ENCODE measurements at places on chromosomes 3 and 15.

DNA sequence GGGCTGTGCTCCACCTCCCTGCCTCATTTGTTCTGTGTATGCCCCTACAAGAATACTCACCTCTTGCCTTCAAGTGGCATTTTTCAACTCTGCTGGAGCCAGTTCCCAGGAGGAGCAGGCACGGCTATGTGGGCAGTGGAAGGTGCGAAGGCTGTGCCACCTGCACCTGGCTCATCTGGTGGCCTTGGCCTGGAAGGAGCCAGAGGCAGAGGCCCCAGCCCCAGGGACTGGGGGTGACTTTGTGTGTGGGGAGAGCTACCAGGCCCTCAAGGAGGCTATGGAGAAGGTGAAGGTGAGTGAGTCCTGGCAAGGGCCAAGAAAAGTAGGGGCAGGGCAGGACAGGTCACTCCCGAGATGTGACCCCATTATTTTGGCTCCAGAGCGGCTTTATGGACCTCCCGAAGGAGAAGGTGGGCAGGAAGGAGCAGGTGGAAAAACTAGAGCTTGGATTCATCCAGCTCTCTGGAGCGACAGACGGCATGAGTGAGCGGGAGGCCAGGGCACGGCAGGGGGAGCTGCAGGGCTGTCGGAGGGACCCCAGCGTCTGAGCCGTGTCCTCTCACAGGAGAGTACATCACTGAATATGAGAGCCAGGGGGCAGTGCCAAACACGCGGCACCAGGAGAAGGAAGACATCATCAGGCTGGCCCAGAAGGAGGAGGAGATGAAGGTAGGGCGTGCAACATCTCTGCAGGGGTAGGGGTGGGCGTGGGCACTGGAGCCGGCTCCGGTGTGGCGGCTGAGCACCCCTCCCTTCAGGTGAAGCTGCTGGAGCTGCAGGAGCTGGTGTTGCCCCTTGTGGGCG is 57.3 kb upstream of the UBE2Q2 start:
- no peak for DNase-seq

GRCh38 chr15:25433118-25433865 is 5.5 kb downstream of the UBE3A start:
- no peak for DNase-seq

DNA sequence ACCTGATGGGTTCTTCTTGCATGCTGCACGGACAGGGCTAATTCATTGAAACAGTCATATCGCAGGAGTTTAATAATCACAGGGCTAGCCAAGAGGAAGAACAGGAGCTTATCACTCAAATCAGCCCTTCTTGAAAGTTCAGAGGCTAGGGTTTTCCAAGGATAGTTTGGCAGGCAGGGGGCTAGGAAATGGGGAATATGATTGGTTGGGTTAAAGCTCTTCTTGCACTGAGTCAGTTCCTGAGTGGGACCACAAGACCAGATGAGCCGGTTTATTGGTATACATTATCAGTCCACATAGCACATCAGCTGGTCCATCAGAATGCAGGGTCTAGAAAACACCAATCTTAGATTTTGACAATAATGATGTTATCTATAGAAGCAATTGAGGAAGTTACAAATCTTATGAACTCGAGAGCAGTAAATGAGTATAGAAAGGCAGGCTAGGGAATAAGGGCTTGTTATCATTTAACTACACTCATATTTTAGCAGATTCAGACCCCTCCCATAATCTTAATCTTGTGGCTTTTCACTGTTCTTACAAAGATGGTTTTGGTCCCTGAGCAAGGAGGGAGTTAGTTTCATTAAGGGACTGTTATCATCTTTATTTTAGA is 58.1 kb upstream of the SLC25A36 start:
- DNase-seq = no peak

- no peak for DNase-seq
Observed at GRCh38 chr3:76958274-76958673, 81.6 kb upstream of the ROBO2 start.

GRCh38 chr3:144521131-144521530 is 549.5 kb downstream of the DIPK2A start:
- DNase-seq = no peak

GRCh38 chr15:28944286-28944685 is 58.5 kb downstream of the APBA2 start:
- no peak for DNase-seq

DNA sequence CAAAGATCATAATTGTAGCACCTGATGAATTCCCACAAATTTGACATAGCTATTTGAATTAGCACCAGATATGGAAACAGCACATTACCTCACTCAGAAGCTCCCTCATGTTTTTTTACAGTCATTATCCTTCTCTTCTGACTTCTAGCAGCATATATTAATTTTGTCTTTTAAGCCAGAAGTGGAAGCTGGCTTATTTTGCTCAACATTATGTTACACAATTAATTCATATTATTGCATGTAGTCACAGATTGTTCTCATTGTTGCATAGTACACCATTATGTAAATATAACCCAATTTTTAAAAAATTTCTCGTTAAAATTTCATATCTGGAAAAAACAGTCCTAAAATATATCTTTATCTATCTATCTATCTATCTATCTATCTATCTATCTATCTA is 762.3 kb downstream of the TUSC7 start:
- DNase-seq = no peak

GRCh38 chr3:78258798-78259197 is 1218.9 kb downstream of the ROBO2 start:
- DNase-seq = no peak

DNA sequence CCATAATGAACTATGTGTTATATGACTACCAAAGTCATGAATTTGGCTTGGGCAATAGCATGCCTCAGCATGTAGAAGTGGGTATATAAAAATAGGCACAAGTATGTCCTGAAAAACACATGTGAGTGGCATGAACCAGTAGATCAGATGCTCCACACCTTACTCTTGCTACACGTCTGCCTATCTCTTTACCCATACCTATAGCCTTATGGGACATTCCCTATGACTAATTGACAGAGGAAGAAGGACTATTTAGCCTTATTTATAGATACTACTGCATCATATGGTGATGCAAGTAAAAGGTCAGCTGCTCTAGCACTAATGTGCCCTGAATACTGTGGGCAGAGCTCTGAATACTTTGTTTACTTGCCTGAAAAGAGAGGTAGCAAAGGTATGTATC is 81.0 kb upstream of the ZPLD1 start:
- no peak for DNase-seq

GRCh38 chr15:101439920-101440319 is 49.6 kb downstream of the PCSK6 start:
- no peak for DNase-seq

DNA sequence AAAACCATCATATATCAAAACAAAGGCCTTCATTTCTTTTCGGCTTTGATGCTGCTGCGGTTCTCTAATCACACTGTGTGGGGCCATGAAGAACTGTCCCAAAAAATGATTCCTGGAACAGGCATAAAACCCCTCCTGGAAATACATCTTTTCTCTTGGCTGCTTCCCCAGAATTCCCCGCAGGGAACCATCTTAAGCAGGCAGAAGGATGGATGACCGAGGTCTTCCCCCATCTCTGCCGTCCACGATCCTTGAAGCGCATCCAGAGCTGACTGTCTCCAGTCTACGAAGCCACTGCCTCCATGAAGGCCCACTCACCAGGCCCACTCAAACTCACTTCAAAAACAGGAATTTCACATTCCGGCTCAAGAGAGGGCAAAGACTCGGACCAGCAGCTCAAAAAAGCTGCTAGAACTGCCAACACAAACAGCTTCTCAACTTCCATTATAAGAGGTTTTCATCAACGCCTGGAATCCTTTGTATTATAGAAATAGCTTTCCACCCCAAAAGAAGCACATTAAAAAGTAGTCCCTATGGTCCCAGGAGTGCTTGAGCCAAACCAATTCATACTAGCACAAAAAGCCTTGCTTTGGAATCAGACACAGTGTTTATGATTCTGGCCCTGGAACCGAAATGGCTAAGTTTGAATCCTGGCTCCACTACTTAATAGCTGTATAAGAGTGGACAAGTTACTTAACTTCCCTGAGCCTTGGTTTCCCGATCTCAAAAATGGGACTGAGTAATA is 487.5 kb upstream of the WNT5A start:
- DNase-seq = no peak

DNA sequence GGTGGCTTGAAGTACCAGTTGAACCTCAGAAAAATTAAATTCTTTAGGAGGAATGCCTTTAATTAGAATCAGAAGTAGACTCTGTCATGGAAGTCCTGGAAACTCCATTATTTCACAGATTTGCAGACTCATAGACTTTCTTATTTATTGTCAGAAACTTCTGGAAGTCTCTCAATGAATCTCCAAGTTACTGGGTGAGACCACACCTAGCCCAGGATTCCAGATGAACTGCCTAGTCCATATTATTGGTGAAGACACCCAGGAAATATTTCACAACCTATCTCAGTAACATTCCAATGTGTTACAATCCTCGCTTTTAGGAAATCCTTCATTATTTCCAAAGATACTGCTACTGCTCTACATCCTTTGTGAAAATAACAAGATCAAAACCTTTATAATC is 6.5 kb upstream of the THBS1 start:
- no peak for DNase-seq

DNA sequence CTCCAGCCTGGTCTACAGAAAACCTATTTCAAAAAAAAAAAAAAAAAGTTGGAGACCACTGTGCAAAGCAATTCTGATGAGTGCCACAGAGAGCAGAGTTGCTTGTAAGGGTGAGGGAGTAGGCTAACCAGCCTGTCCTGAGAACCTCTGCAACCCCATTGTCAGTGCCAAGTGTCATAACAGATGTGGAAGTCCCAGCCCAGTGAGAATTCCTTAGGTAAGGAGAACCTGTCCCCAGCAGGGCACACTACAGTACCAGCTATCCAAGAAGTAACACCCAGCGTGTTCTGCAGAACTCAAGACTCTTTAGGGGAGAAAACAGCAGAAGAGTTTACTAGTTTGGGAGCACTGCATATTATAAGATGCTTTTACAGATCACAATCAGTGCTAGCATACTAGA is 156.3 kb downstream of the LIPC start:
- no peak for DNase-seq

GRCh38 chr15:29433507-29434248 is 164.1 kb upstream of the NSMCE3 start:
- DNase-seq = no peak

All from NCI-H1417 treated with DMSO at 0.1 percent for 48 hours (cell line).